ENCODE measurements at places on chromosomes 13 and 19.

GRCh38 chr19:41546961-41547360 lies 29.0 kb upstream of the CEACAM21 start:
- no peak for DNase-seq

DNA sequence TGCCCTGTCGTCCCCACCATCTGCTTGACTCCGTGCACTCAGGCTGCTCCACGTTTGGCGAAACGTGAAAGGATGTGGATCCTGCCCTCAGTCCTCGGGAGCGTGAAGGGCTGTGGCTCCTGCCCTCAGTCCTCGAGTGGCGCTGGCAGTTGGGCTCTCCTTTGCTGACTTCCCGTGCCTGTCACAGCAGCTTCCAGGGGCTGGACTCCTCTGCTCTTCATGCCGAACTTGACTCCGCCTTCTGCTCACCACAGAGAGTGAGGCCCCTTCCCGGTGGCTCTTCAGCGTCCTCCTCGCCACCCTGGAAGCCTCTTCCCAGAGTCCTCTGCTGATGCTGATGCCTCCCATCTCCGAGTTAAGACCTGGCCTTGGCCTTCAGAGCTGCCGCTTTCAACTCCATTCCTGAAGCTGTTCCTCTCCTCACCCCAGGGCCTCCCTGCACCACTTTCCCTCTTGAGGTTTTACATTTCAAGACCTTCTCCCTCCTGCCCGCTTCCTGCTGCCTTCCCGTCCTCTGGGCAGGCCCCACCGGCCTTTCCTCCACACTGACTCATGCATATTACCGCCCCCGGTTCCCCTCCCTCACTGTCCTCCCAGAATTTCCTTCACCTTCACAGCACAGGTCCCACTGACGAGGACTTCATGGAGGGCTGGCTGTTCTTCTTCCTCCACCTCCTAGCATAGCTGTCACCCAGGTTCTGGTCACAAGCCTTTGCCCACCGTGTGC lies 111.7 kb downstream of the SHISA2 start:
- DNase-seq = no peak

- no peak for DNase-seq
Observed at GRCh38 chr19:46082728-46083050, 41.8 kb downstream of the IGFL3 start.

DNA sequence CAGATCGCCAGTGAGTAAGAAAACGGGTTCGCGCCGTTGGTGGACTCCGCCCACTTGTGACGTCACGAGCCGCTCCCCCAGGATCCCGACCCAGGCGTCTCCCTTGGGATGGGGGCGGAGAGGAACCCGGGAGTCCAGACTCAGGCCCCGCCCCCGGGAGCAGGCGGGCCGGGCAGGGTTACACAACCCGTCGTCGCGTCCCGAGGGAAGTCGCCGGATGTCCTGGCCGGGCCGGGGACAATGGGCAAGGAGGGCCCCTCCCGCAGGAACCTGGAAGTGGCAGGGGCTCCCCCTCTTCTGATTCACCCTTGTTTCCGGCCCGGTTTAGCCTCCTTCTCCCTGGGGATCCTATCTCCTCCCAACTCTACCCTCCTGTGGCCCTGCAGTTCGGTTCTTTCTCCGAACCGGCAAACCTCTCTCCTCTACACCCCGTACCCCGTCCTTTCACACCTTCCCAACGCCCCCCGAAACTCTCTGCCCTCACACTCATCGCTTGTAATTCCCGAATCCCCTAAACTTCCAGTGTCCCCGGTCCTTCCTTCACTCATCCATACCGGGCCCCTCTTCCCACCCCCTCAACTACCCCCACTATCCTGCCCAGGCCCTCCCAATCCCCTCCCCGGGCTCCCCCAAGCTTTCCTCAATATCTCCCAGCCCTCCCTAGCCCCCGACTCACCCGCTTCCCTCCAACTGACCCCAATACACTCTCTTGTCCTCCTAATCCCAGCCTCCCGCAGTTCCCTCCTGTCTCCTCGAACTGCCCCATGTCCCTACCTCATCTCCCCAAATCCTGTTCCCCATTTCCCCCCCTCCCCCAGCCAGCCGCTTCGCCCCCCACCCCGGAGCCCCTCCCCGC lies 20.0 kb upstream of the ERCC1 start:
- DNase-seq = peak; percentile 47

- no peak for DNase-seq
Observed at GRCh38 chr13:19940106-19940505, 18.4 kb upstream of the ZMYM2 start.

GRCh38 chr19:55255618-55256423 lies 3.0 kb downstream of the PPP6R1 start:
- no peak for DNase-seq

DNA sequence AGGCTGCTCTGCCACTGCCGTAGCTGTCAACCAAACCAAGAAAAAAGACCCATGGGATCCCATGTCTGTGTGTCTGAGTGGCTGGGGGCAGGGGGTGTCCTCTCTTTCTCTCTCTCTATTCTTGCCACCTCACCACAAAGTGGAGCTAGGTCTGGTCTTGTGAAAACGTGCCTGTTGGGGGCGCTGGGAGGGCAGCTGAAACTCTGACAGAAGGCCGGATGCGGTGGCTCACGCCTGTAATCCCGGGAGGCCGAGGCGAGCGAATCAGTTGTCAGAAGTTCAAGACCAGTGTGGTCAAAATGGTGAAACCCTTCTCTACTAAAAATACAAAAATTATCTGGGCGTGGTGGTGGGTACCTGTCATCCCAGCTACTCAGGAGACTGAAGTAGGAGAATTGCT lies 29.2 kb downstream of the ZNF146 start:
- no peak for DNase-seq

GRCh38 chr19:29832801-29833200 lies 21.0 kb downstream of the CCNE1 start:
- DNase-seq = no peak

GRCh38 chr19:11019824-11020223 lies 59.0 kb downstream of the SMARCA4 start:
- DNase-seq = no peak

GRCh38 chr19:6350688-6351087 lies 10.6 kb upstream of the CLPP start:
- DNase-seq = no peak

DNA sequence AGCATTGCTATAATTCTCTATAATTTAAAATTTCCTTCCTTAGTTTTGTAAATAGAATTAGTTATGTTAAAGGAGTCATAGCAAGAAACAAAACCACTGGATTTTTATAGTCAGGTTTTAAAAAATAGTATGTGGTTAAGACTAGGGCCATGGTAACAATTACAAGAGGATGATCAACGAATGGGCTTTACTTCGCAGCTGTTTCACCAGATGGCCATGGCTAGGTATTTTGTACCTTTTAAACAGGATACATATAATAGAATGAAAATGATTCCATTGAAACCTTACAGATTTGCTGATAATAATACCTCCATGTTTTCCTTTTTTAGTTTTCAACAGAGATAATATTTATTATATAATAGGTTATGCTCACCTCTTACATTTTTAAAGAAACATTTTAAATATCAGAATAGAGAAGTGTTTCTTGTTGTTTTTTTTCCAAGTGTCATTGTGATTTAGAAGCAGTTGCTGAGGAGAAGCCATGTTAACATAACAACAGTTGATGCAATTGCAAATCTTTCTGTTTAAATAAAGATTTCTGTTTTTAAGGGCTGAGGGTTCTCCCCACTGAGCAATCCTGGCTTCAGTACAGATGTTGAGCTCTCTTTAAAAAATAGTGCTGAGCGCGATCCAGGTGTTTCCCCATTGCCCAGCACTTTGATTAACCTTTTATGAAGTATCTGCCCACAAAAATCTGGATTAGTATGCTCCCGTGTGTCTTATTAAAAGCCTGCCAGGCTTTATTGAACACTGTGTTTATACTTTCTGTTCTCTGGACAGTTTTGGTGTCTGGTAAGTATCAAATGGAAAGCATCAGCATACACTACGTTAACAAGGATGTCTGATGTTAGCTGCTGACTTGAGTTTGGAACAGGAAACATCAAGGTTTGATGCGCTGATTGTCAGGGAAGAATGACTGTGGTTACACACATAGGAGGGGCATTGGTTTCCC lies 205.3 kb downstream of the HS6ST3 start:
- no peak for DNase-seq

- no peak for DNase-seq
Observed at GRCh38 chr13:76948149-76948548, at the start of gene ACOD1. ACOD1 (plus strand) TSS chr13:76948511; CDS start chr13:76948559, 48 bp downstream.

DNA sequence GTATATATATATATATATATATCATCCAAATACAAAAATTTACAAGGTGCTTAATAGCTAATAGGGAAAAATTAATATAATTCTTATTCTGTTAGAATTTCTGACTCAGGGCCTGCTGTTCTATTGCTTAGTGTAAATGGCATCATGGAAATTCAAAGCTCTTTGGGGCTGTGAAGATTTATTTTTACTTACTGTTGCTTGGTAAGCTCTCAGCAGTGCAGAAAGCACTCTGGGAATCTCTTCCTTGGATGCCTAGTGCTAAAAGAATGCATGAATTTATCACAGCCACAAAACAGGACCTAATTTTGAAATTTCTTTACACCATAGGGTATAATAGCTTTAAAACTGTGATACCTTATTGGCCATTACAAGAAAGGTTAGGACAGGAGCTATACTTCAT lies 69.3 kb upstream of the SLAIN1 start:
- DNase-seq = no peak

DNA sequence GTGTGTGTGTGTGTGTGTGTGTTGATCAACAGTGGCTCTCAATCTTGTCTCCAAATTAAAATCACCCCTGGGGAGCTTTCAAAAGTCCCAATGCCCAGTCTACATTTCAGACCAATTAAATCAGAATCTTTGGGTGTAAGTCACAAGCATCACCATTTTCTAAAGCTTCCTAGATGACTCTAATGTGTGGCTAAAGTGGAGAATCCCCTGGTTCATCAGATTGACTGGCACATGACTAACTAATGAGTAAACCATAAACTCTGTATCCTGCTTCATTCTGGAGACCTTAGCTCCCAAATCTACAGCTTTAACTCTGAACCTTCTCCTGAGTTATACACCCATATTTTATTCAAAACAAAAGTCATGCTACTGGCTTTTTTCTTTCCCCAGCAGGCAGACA lies 131.3 kb downstream of the SUCLA2 start:
- no peak for DNase-seq

DNA sequence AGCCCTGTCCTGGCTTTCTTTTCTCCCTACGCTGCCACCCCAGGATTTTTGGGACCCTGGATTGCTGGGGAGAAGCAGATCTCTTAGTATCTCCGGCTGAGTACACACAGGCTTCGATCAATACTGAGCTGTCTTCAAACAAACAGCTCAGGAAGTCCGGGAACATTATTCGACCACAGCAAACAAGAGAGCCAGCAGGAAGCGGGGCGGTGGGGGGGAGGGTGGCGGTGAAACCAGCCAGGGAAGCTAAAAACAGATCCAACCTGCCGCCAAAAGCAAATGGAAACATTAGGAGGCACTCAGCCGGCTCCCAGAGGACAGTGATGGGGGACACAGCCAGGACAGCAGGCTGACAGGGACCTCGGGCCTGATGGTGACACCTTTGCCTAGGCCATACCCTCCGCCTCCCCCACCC lies 12.2 kb upstream of the BCAM start:
- DNase-seq = no peak

GRCh38 chr19:3304871-3305423 lies 61.4 kb upstream of the NFIC start:
- peak; percentile 22 for DNase-seq

DNA sequence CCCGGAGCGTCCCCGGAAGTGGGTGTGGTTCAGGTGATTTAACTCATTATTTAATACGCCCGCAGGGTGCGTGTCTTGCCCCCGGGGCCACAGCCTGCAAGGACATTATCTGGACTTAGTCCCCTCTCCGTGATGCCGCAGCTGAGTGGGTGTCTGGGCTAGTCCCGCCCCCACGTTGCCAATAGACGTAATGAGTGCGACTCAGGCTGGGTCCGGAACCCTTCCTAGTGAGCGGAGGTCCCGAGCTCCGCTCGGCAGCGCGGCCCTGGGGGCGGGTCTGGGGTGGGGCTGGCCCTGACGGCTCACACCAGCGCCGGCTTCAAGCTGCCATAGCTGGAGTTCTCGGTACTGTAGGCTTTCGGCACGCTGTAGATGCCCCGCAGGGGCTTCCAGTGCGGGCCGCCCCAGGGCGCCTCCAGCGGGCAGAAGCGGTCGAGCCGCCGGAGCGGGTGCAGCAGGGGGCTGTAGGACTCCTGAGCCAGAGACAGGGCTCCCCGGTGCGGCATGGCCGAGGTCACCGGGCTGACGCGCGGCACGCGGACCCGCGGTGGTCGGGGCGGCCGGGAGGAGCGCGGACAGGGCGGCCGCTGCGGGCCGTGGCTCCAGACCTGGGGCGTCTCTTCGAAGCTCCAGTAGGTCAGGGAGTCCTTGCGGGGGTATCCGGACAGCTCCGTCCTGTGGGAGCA lies 918 bp upstream of the LHB start:
- no peak for DNase-seq

- DNase-seq = no peak
Observed at GRCh38 chr13:79297128-79297527, 108.9 kb downstream of the RBM26 start.

DNA sequence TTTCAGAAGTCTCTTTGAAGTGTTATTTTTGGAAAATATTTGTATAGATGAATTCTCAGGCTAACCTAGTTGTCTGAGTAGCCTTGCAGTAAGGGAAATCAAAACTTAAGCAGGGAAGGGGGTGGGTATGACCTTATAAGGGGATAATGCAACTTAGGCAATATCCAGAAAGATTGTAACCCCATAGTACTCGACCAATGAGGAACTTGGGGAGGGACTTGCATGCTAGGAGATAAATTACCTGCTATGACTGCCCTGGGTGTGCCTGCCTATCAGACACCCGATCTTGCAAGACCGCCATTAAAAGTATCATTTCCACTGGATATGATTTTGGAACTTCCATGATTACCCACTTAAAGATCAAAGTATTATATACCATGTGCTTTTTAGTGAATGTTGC lies 23.0 kb upstream of the RFXAP start:
- DNase-seq = no peak

DNA sequence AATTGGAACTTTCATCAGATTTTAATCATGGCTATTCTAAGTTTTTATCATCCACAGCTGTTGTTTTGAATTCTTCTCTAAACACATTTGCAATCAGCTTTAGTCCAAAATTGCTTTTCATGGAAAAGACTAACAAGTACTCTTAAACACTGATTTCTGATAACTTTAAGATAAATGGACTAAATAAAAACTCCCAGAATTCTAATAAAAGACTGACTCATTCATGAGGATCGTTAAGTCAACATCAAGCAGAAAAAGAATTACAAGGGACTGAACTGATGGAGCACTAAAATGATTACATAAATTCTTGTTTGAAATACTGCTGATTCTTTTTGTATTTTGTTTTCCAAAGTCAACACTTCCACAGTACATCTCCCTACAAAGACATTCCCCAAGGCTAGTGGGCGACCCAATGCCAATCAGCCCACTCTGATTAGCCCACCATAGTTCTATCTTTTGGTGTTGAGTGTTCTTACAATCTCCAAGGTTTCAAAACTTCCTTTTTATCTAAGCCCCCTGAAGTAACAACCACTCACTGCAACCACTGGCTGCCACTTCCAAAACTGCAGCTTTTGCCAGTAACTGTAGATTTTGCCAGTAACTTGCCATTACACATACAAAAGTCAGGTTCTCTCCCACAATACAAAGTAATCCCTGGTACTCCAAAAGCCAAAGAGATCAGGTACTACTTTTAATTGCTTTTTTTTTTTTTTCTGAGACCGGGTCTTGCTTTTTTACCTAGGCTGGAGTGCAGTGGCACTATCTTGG lies 14.0 kb upstream of the NAA16 start:
- no peak for DNase-seq

Measured in hypothalamus (tissue), 51 donors.